CD4-positive, alpha-beta T cell treated with Interleukin-15 for 4 hours (primary cell): ENCODE measurements at places on chromosomes 2 and 18.

DNA sequence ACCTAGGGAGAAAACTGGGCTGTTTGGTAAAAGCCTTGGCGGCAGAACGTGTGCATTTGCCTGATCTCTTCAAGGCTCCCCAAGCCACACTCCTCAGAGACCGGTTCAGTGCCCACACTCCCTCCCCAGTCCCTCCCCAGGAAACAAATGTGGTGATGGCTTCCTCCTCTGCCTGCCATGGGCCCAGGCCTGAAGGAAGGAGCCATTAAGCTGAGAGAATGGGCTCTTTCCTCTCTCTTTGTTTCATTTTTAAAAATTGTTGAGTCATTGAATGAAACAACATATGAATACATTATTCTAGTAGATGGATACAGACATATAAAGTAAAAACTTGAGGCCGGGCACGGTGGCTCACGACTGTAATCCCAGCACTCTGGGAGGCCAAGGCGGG is 50.6 kb upstream of the YWHAQ start:
- peak; percentile 54 for DNase-seq

- no peak for DNase-seq
Observed at GRCh38 chr2:229431327-229431954, 160.4 kb upstream of the PID1 start.

DNA sequence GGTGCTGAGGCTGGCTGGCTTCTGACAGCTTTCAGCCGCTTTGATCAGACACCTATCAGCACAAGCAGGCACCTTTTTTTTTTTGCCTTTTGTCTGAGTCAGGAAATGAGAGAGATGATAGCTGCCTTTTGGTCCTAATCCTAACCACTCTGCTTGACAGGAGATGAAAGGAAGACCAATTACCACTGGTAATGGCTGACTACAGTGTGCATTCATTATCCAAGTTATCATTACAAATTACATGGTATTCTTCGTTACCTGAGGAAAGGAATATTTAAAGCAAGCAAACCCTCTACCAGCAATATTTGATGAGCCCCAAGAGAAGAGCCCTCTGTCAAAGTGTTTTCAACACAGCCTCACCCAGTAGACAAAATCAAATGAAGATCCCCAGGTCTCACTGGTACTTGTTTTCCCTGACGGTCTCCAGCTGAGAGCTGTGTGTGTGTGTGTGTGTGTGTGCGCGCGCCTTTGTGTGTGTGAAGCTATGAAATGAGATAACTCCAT is 925.7 kb downstream of the DCDC2C start:
- DNase-seq = no peak

DNA sequence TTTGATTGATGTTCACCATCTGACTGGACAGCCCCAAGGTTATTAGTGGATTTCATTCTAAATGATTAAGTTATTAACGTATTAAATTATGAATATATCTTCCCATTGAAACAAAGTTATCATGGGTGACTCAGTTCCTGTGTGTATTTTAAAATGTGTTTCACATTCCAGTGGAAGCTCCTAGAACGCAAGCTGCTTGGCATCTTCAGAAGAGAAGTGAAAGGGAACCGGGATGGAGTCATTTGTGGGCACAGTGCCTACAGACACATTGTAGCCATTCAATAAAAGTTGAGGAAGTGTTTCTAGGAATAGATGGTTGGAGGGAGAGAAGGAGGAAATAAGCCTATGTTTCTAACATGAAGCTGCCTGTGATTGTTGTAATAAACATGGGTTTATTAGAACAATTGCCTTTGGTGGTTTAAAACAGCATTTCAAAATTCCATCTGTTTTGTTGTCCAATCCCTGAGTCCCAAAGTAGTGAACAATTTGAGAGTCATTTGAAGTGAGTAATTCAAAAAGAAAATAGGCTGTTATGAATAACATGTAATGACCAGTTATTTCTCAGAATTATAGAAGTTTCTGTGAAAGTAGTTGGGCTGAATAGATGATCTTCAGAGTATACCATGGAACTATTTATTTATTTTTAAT is 143.5 kb downstream of the PKP4 start:
- DNase-seq = no peak

DNA sequence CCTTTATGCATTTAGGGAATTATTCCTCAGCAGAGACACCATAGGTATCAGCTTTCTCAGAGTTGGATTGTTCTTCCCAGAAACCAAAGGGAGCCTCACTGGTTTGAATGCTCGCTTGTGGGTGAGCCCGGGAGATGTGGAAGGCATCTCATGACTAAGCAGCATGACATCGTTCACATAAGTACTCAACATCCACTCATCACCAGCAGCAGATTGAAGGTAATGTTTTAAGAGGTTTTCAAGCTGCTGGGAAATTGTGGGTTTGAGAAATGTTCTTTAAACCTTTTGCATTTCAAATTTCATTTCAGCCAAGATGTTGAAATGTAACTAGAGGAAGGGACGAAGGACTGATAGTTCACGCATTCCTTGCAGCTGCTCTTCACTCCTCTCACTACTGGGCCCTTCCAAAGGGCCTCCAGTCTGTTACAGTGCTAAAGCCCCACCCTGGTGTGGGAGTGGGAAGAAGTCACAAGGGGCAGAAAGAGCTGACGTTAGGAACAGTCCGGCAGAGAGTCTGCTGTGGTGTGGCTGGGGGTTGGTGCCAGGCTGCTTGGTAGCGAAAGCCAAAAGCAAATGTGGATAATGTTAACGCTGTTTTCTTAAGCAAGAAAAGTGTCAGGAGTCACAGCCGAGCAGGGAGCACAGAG is 324.5 kb upstream of the EPHA4 start:
- DNase-seq = no peak

DNA sequence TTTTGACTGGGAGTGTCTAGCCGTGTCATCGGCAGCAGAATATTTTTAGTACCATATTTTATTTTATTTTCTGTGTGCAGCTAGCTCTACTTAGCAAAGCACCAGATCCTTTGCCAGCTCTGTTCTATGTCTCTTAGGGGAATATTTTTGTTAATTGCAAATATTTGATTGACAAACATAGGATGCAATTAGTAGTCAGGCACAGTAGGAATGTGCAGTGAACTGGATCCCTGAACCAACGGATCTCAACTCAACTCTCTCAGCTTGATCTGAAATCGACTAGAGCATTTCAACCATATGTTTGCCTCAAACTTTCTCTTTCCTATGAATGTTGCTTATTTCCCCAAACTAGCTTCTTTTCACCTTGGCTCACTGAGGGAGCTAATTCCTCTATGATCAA is 998.0 kb upstream of the FANCL start:
- DNase-seq = no peak

GRCh38 chr2:3738454-3738853 is 35.1 kb downstream of the DCDC2C start:
- no peak for DNase-seq

DNA sequence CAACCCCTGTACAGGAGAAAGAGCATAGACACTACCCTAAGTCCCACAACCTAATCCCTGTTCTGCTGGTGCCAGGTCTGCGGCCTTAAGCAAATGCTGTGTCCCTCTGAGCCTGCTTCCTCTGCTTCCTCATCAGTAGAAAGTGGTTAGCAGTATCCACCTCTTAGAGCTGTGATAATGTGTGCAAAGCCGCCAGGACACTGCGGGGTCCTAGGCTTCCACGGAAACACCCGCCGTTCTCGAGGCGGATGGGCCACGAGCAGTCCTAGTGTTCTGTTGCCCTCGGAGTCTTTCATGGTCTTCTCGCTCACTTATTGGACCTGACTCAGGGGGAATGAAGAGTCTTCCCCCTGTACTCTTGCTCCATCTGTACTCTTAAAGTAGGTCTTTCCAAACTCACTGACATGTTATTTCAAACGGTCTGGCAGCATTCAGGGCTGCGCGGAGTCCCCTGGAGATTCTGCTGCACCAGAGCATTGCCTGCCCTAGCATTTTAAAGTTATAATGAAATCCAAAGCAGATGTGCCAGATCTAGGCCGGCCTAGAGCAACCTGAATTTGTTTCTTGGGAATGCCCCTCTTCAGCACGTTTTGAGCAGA is 107.2 kb upstream of the ZNF236 start:
- no peak for DNase-seq
